ENCODE measurements at places on chromosomes 6 and 20.

DNA sequence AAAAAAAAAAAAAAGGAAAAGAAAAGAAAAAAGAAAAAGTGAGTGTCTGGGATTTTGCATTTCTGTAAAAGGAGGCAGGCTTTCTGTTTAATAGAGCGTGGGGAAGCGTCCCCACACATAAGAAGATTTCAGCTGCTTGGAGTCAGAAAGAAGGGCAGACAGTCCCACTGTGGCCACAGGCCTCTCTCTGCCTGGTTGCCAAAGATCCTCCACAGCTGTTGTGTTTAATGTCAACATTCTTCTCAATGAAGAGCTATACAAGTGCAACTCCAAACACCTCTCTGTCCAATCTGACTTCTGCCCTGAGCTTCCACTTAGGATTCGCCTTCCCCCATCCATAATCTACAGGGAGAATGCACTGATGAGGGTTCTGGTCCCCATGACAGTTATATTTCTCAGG lies 64.3 kb upstream of the MLN start:
- DNase-seq, result no peak

DNA sequence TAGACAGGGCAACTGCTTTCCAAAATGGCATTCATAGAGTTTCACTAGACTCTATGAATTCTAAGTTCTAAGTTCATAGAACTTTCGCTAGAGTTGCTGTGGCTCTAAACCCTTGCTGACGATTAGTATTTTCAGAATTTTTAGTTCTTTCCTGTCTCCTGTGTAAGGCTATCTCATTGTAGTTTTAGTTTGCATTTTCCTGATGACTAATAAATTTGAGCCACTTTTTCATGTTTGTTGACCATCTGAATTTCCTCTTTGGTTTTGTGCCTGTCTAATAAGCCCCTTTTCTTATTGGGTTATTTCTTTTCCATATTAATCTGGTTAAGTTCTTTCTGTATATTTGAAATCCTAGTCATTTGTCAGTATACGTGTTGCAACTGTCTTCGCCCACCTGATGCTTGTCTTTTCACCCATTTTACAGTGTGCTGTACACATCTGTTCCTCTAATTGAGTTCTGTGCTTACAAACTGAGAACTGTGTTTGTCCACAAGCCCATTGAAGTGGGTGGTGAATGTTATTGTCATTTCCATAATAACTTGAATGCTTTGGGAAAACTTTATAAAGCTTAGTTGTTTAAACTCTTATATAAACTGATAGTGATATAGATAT lies 177.7 kb upstream of the CDYL start:
- no peak for DNase-seq

DNA sequence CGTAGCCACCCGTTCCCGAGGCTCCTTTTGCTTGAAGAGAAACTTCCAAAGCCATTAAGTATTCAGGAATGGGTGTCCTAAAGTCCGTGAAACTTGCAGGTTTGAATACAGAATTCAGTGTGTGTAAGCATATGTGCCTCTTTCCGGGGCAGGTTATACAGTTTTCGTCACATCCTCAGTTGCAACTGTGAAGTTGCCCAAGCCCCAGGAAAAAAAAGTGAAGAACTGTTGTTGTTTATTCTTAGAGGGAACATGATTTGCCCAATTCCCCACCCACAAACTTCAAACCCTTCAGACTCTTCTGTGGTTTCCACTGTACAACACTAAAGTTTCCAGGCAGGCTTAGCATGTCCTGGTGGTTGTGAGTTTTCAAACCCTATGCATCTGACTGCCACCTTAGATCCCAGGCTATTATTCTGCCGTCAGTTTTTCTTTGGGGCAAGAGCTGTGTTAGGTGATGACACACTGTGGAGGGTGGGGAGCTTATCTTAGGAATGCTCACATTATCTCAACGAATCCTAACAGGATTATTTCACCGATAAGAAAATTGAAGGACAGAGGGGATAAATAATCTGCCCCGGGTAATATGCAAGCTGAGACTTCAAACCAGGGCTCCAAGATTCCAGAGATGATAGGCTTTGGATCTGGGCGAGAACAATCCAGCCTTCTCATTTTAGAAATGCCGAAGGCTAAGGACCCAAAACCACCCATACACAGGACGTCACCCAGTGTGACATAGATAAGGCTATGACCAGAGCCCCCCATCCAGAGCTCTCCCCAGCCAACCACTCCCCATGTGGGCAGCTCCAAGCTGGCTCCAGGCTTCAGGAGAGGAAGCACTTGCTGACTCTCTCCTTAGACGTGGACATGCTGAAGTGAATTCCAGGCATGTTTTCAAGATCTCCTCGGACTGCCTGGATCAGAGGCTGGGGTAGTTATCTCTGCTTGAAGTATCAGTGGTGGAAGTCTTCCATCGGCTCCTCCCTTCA lies 81.7 kb upstream of the AFDN start:
- no peak for DNase-seq

DNA sequence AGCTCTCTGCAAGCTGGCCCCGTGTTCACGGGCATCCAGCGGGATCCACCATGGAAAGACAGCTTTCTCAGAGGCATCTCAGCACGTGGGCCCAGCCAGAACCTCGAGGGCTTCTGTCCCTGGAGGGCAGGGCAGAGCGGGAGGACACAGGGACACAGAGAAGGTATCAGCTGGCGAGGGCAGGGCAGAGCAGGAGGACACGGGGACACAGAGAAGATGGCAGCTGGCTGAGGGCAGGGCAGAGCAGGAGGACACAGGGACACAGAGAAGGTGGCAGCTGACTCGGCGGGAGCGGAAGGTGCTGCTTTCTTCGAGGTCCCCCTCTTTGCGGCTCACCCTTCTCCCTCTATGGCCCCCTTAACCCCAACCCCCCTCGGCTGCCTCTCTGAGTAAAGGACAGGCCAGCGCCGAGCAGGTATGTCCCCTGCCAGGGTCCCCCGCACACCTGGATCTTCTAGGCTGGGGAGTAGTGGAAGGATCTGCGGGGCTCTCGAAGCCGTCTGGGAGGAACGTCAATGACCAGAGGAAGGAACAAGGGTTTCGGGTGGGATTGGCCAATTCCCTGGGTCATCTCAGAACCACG lies 28.9 kb upstream of the BHLHE23 start:
- no peak for DNase-seq

- DNase-seq, result peak; percentile 63
Observed at GRCh38 chr20:3889489-3890397, 556 bp downstream of the PANK2 start.

DNA sequence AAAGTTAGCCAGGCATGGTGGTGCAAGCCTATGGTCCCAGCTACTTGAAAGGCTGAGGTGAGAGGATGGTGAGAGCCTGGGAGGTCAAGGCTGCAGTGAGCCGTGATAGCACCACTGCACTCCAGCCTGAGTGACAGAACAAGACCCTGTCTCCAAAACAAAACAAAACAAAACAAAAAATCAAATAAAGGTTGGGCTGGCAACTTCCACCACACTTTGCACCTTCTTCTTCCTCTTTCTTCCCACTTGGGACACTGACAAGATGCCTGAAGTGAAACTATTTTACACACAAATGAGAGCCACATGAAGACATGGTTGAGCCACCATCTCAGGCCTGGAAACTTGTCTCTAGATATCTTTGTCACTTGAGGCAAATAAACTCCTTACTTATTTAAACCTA lies 53.8 kb upstream of the CCDC28A start:
- no peak for DNase-seq

DNA sequence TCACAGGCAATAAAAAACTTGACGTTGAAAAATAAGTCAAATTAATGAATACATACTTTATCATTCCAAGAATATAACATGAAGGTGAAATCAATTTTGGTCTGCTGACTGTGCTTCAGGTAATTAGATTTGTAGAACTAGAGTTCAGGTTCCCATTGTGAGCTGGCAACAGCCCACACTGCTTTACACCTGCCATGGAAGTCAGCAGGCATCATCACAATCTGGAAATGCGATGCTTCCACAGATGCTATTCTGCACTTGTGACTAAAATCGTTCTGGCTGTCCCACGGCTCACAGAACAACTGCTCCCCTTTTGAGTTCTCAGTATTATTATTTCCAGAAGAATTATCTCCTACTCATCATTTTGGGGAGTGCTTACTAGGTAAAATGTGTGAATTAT lies 62.6 kb upstream of the THEMIS start:
- DNase-seq, result no peak

DNA sequence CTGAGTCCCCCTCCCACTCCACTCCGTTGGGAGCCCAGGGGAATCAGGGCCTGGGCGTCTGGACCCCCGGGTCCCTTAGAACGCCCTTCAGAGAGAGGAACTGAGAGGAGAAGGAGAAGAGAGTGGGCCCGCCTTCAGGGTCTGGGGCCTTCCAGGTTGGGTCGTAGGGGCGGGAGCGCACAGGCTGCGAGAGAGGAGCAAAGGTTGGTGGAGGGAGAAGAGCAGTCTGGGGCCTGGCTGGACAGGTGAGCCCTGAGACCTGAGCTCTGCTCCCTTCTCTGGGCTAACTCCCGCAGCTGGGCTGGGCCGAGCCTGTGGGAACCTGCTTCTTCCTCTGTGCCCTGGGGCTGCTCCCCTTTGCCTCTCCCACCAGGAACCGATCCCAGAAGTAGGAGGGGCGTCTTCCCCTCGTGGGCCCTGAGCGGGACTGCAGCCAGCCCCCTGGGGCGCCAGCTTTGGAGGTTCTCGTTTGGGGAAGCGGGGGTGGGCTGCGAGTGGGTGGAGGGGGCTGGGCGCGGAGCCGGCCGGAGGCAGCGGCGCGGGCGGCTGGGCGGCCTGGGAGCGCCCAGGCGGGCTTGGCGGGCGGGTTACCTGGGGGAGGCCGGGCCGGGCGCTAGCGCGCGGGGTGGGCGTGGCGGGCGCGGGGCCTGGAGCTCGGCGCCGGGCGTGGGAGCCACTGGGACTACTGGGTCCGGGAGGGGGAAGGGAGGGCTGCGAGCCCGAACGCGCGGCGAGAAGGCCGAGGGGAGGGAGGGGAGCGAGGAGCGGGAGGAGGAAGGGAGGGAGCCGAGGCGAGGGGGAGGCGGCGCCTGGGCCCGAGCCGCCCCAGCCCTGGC lies at the start of gene DDR1:
Gene DDR1 (plus strand): TSS at position 835 of the 836 bp plus-strand sequence. CDS start 4,211 bp downstream, outside the sequence.
- peak; percentile 36 for DNase-seq

DNA sequence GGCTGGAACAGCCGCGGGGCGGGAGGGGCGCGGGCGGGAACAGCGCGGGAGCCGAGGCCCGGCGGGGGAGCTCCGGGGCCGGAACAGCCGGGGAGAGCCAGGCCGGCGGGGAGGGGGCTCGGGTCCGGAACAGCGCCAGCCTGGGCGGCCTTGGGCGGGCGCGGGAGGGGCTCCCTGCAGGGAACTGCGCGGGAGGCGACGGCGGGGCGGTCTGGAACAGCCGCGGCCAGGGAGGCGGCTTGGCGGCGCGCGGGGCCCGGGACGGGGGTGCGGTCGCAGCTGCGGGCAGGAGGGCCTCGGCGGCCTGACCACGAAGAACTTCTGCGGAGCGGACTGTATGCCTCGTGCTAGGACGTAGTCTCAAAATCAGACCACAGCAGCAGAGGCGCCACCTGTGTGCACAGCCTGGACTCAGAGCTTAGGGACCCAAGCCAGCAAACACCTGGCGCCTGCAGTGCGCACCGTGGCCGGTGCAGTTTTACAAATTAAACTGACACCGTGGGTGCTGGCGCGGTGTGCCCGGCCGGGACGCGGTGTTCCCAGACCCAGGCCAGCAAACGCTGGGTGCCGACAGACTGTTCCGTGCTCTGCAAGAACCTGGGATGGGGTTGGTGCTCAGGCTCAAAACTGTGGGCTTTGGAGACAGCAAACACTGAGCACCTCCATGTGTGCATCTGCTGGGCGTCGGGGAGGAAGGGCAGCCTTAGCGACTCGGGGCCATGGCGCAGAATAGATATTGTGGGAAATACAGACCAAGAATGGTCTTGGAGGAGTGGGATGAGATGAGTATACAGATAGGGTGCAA lies 572 bp downstream of the ZNF341 start:
- peak; percentile 83 for DNase-seq

- no peak for DNase-seq
Observed at GRCh38 chr6:93916716-93917115, 497.4 kb upstream of the EPHA7 start.

DNA sequence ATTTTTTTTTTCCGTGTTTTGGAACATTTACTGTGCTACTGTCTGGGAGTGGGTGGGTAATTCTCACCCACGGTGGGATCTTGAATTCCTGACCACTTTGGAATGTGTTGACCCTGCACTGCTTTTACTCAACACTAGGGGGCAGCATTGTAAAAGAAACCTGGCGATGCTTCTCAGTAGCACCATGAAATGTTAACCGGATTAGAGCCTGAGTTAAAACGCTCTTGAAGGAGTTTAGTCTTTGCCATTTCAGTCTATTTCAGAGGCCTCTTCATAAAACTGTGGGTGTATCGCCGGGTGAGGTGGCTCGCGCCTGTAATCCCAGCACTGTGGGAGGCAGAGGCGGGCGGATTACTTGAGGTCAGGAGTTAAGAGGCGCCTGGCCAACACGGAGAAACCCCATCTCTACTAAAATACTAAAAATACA lies 114.4 kb upstream of the PRND start:
- DNase-seq, result peak; percentile 70

GRCh38 chr6:41236276-41236675 lies 8.1 kb downstream of the TREML4 start:
- no peak for DNase-seq

DNA sequence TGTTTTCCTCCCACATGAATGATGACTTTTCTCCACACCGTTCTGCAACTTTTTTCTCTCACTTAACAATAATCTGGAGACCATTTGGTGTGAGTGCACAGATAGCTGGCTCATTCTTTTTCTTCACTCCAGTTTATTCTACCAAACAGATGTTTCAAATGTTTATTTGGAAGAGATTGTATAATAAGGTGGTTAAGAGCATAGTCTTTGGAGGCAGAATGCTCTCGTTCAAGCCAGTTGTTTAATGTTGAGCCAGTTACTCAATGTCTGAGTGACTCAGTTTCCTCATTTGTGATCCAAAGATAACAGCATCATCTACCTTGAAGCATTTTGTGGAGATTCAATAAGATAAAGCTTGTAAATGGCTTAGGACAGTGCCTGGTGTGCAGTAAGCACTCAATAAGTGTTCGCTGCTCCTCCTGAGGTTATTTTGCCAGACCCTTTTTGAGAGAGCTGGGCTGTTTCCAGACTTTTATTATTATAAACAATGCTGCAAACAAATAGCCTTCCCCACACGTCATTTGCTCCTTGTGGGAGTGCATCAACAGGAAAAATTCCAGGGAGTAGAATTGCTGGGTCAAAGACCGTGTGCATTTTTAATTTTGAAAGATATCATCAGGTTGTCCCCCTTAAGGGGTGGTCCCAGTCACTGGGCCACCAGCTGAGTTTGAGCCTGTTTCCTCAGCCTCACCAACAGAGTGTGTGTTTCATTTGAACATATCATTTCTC lies 70.6 kb downstream of the VEGFA start:
- no peak for DNase-seq

- no peak for DNase-seq
Observed at GRCh38 chr6:130997061-130997753, 65.8 kb downstream of the EPB41L2 start.

GRCh38 chr6:128655978-128656498 lies 135.6 kb upstream of the PTPRK start:
- peak; percentile 88 for DNase-seq

All from activated CD4-positive, alpha-beta T cell treated with anti-CD3 and anti-CD28 coated beads, Interleukin-10, Interleukin-2, amounts not matched to agents 100 ng/mL and 50 ng/mL, durations not matched to agents 16 hours and 8 hours (primary cell).